ENCODE measurements at places on chromosomes 5 and 9.

DNA sequence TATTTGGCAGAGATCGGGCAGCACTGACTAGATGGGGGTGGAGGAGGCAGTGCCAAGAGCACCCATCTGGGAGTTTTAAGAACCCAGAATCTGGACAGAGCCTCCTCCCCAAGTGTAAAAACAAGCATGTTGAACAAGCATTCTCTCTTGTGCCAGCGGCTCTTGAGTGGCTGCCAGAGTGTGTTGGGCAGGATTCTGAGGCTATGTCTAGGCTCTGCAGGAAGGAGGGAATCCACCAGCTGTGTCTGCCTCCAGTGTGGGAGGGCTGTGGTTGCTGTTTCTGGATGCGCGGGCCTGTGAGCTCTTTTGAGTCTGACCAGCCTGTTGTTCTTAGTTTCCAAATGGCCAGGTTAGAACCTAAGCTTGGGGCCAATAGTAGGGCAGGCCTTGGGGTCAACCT is 39.8 kb downstream of the HMCN2 start:
- DNase-seq = no peak

- no peak for DNase-seq
Observed at GRCh38 chr5:94577466-94578245, 40.7 kb downstream of the KIAA0825 start.

- no peak for DNase-seq
Observed at GRCh38 chr9:135374591-135374990, 105.0 kb upstream of the PPP1R26 start.

GRCh38 chr5:180115326-180116076 is 43.9 kb upstream of the RNF130 start:
- no peak for DNase-seq

DNA sequence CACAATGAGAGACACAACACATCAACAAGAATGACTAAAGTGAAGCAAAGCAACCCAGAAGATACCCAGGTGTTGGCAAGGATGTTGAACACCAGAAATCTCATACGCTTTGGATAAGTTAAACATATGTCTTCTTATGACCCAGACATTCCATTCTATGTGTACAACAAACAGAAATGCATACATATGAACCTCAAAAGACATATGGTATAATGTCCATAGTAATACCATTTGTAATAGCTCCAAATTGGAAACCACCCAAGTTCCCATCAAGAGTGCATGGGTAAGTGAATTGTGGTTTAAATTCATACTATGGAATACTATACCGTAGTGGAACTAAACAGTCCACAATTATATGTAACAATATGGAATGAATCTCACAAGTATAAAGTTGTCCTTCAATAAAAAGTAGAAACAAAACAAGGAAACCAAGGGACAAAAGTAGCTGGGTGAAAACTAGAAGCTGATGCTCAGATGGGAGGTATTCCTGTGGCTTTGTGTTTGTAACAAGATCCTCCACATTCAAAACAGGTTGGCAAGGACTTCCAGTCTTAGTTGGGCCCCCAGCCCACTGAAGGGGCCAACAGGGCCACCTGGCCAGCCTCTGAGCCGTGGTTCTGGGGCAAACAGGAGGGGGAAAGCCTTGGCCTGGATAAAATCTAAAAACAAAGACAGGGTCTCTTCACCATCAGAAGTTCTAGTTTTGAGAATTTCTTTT is 171.8 kb upstream of the PITX1 start:
- peak; percentile 88 for DNase-seq

GRCh38 chr9:37617161-37617560 is 24.8 kb upstream of the TOMM5 start:
- no peak for DNase-seq

DNA sequence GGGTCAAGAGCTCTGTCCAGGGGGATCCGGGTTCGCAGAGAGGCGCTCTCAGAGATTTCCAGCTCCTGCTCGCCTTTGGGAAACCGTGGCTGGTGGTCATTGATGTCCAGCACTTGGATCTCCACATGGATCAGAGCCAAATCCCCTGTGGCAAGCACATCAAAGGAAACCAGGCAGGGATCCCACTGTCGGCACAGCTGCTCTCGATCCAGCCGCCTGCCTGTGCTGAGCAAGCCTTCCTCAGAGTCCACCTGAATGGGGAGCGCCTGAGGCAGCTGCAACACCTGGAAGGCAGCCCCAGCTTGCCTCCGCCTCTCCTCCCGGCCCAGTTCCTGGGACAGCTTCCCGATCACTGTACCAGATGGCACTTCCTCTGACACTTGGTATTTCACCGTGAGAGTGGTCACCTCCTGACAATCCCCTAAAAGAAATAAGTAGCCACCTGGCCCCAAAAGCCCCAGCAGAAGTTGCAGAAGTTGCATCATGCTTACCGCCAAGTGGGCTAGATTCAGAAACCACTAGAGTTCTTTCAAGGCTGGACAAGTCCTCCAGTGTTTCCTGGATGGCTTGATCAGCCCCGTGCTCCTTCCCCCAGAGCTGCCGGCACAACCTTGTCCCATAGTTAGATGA is 520 bp downstream of the PCDH12 start:
- DNase-seq = no peak

DNA sequence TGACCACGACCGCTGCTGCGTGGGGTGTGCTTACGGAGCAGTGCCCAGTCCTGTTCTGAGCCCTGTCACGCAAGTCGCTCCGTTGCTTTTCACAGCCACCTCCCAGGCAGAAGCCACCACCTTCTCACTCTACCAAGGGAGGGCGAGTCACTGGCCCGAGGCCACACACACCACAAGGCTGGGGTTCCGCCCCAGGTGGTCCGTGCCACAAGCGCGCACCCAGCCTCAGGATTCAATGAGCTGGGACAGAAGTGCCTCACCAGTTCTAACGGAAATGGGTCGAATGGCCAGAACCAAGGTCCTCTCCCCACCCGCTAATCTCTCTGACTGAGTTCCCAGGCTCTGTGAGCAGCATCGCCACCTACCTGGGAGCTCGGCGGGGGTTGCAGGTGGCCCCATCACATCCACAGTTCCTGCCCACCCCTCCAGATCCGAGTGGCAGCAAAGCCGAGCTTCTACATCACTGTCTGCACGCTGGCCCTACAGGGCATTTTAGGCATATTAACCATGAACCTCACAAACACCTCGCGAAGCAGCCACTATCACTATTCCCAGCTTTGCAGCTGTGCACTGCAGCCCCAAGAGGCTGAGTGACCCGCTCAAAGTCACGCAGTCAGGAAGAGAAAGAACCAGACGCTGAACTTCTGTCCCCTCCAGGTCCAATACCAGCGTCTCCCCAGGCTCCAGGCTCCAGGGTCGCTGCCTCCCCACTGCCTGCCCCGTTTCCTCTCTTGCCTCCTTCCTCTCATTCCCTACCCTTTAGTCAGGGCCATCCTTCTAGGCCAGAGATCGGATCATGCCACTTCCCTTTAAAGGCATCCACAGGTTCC is 92.1 kb upstream of the PHYKPL start:
- DNase-seq = no peak

DNA sequence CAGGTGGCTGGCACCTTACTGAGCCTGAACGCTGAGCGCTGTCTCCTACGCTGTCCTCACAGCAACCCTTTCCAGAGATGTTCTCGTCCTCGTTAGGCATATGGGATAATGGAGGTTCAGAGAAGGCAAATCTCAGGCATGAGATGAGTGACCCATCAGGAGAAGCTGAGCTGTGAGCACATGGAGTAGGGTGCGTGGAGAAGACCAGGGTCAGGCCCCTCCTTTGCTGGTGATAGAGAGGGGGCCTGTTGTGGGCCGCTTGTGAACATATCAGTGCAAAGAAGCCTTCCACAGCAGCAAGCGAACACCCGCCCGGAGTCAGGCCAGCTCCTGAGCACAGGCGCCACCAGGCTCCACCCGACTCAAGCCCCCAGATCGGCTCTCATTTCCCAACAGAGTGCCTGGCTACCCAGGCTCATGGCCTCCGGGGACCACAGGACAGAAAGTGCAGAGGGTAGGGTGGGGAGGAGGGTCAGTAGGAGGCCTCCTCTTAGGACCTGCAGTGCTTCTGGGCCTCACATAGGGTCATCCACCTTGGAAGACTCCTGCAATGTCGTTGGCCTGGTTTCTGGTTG is 15.0 kb upstream of the TIFAB start:
- DNase-seq = no peak

DNA sequence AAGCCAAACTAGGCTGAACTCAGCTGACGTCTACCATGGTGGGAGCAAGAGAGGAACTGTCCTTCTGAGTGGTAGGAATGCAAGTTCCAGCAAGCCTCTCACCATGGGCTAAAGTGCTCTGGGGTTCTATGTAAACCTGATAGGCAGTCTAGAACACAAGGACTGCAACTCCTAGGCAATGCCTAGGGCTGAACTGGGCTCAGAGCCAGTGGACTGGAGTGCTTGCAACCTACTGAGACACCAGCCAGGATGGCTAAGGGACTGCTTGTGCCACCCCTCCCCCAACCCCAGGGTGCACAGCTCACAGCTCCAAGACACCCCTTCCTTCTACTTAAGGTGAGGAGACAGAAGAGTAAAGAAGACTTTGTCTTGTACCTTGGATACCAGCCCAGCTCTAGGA is 12.1 kb upstream of the RCL1 start:
- DNase-seq = no peak

GRCh38 chr9:61667559-61668121 is 477.8 kb downstream of the SPATA31A7 start:
- no peak for DNase-seq

DNA sequence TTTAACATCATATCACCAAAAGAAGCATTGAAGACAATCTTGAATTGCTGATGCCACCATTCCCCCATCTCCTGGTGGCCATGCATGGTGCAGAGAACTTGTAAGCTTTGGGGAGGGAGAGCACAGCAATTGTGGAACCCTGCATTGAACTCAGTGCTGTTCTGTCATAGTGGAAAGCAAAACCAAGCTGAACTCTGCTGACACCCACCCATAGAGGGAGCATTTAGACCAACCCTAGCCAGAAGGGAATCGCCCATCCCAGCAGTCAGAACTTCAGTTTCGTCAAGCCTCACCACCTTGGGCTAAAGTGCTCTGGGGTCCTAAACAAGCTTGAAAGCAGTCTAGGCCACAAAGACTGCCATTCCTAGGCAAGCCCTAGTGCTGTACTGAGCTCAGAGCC is 37.4 kb upstream of the RUSC2 start:
- no peak for DNase-seq

GRCh38 chr9:2613730-2614271 is 7.8 kb upstream of the VLDLR start:
- DNase-seq = no peak

- no peak for DNase-seq
Observed at GRCh38 chr9:19809422-19810269, 20.8 kb upstream of the SLC24A2 start.

DNA sequence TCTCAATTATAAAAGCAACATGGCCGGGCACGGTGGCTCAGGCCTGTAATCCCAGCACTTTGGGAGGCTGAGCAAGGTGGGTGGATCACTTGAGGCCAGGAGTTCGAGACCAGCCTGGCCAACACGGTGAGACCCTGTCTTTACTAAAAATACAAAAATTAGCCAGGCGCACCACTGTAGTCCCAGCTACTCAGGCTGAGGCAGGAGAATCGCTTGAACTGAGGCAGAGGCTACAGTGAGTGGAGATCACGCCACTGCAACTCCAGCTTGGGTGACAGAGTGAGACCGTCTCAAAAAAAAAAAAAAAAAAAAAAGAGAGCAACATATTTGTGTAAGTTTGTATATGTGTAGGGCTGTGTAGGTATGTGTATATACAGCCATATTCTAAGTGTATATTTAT is 7.5 kb downstream of the RPS6 start:
- no peak for DNase-seq

DNA sequence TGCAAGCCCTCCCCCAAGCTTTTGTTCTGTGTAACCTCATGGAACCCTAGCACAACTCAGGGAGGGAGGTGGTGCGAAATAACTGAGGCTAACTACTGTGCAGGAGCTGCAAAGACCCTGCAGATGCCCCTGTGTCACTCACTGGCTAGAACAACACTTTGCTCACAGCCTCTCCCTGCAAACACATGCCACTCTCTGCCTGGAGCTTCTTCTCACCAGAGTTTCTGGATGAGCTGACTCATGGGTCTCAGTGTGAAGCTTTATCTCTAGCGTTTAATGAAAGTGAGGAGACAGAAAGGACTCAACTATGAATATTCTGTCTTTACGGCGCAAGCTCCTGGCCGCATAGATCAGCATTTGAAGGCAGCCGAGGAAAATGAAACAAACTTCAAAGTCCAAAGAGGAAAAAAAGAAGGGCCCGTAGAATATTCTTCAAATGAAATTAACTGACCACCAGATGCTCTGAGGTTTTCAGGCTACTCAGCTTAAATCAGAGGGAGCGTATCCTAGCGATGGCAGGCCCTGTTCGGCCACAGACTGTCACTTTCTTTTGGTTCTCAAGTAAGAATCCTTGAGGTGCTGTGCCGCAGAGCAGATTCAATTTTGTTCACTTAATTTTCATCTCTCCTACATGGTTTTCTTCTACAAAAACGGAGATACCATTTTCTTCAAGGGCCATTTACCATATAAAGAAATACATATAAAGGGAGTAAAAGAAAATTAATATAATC is 77.7 kb upstream of the TAS2R1 start:
- DNase-seq = no peak

GRCh38 chr9:130235558-130236435 is 29.8 kb upstream of the HMCN2 start:
- DNase-seq = no peak

GRCh38 chr9:93646640-93647178 is 70.3 kb downstream of the PHF2 start:
- DNase-seq = no peak

DNA sequence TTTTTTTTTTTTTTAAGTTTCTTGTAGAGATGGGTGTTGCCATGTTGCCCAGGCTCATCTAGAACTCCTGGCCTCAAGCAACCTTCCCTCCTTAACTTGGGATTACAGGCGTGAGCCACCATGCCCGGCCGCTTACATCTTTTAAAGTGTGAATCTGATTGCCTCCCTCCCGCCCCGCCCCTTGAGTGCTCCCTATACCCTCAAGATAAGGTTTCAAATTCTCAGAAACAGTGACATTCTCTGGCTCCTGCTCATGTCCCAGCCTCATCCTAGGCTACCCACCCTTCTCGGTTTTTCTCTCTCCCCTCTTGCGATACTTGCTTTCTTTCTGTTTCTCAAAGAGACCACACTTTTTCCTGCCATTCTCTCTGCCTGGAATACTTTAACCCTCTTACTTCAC is 12.4 kb downstream of the MORN5 start:
- DNase-seq = no peak

GRCh38 chr5:2147504-2148311 is 265.0 kb upstream of the IRX4 start:
- no peak for DNase-seq

GRCh38 chr9:89949111-89949510 is 344.3 kb downstream of the GADD45G start:
- DNase-seq = no peak

GRCh38 chr9:136700304-136700703 is 12.1 kb upstream of the DIPK1B start:
- no peak for DNase-seq

- no peak for DNase-seq
Observed at GRCh38 chr9:21989440-21990189, 4.6 kb downstream of the CDKN2A start.

GRCh38 chr5:171462928-171463861 is 43.7 kb downstream of the FGF18 start:
- no peak for DNase-seq

- no peak for DNase-seq
Observed at GRCh38 chr5:55608595-55609349, 74.0 kb upstream of the PLPP1 start.

GRCh38 chr5:153523831-153524230 is 33.4 kb downstream of the GRIA1 start:
- DNase-seq = no peak

GRCh38 chr5:61881821-61882487 is 424.1 kb upstream of the KIF2A start:
- no peak for DNase-seq
